ENCODE measurements at places on chromosomes 2 and 18.

DNA sequence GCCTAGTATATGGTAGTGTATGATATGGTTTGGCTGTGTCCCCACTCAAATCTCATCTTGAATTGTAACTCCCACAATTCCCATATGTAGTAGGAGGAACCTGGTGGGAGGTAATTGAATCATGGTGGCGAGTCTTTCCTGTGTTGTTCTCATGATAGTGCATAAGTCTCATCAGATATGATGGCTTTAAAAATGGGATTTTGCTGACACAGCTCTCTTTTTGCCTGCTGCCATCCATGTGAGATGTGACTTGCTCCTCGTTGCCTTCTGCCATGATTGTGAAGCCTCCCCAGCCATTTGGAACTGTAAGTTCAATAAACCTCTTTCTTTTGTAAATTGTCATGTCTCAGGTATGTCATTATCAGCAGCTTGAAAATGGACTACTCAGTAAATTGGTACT is 9.5 kb upstream of the SCN1A start:
- no peak for DNase-seq

DNA sequence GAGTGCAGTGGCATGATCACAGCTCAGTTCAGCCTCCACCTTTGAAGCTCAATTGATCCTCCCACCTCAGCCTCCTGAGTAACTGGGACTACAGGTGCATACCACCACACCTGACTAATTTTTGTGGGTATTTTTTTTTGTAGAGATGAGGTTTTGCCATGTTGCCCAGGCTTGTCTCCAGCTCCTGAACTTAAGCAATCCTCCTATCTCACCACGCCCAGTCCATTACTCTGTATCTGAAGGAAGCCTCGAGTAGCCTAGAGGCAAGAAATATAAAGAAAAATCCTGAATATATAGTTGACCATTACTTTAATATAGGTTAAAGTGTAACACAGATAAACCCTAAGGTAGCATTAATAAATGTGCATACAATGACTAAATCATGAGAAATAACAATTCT is 686.8 kb upstream of the PIK3C3 start:
- DNase-seq = no peak

DNA sequence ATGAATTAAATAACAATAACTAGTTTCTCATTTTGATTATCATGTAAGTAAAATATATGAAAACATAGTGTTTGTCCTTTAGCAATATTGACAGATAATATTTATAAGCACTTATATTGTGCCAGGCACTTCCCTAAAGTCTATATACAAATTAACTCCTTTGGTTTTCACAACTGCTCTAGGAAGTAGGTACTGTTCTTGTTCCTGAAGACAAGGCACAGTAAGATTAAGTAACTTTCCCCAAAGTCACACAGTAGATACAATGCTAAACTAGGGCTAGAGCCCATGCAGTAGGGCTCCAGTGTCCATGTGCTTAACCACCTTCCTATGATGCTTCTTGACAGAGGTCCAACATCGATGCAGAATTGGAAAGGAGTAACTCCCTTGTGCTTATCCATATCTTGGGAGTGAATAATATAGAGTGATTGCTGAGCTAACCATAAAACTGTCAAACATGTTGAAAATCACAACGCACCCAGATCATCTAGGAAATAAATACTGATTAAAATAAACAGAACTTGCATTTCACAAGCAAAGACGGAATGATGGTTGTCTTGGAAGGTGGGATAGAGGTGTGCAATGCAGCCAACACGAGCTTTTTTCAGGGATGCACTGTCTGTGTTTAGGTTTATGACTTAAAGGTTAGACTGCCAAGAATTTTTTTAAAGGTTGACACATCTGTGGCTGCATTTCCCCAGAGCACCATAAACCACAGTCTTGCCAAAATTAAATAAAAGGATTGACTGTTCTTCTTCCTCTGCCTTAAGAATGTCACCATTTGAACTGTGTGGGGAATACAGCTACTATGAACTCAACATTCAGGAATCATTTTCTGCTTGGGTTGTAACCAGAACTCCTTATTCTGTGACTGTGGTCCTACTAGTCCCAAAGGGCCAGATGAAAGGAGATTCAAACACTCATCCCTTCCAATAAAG is 80.8 kb downstream of the ANKRD44 start:
- DNase-seq = peak; percentile 63

DNA sequence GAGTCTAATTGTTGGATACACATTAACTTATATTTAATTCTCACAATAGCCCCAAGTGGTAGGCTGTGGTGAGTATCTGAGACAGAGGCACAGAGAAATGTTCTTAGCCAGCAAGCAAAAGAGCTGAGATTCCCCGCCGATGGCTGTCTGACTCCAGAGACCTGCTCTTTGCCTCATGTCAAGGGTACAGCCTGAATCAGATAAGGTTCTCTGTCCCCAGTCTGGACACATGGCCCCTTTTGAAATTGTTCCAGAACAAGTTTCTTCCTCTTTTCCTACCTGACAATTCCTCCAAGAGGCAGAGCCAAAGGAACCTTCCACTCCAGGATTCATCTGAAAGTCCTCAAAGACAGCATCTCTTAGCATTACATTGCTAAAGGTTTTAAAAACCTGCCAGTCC is 512.9 kb upstream of the TNP1 start:
- DNase-seq = no peak

- peak; percentile 78 for DNase-seq
Observed at GRCh38 chr2:142944721-142945120, 67.3 kb downstream of the KYNU start.

DNA sequence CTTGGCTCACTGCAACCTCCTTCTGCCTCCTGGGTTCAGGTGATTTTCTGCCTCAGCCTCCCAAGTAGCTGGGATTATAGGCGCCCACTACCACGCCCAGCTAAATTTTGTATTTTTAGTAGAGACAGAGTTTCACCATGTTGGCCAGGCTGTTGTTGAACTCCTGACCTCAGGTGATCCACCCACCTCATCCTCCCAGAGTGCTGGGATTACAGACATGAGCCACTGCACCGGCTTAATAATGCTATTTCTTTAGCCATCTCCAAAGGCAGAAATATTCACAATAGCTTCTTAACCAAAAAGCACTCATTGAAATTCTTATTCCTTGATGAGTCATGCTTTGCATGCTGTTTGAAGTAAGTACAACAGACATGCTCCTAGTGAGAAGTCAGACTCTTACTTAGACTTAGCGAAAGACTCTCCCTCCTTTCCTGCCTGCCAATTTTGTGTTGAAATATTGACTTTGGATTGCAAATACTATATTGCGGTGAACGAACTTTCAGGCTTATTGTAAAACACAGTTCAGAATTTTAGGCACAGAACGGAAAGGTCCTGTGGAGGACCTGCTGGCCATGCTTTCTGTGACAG is 4.4 kb downstream of the ACTR3 start:
- DNase-seq = peak; percentile 95

- DNase-seq = no peak
Observed at GRCh38 chr2:214810671-214811070, 1.2 kb upstream of the BARD1 start.
